CD4-positive, alpha-beta T cell treated with Interleukin-17A for 4 hours (primary cell): ENCODE measurements at places on chromosomes 6 and 20.
A peak's percentile ranks its signal among the peaks of the same experiment; 100 is the strongest.

GRCh38 chr6:148972481-148972880 lies 225.7 kb downstream of the UST start:
- DNase-seq: peak; percentile 68

DNA sequence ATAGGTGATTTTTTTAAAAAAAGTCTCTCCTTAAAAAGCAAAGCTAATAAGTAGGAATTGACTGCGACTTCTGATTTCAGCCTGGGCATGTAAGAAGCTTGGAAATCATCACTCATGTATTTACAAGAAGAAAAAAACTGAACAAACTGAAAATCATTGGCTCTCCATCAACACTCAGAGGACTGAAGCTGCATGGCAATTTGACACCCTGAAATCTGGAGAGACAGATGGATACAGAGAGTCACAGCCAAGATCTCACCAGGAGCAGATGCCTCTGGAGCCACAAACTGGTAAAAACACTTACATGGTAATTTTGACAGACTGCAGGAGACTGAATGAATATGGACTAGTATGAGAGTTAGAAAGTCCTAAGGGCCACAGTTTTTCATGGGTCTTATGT lies 191.2 kb upstream of the TCF21 start:
- DNase-seq: no peak

- DNase-seq: no peak
These were observed 7.0 kb downstream of the CD2AP start for GRCh38 chr6:47484616-47485015.

DNA sequence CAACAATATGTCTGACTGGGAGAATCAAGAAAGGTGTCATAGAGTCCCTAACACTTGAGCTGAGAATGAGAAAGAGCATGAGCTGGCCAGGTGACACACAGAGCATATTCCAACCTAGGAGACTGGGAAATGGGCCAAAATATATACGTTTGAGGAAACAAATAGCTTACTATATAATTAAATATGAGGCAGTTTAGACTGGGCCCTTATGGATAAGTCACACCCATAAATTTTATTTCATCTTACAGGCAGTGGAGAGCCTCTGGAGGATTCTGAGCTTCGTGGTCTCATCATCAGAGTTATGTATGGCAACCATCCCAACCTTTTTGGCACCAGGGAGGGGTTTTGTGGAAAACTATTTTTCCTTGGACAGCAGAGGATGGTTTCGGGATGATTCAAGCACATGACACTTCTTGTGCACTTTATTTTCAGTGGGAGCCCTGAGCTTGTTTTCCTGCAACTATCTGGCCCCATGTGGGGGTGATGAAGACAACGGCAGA lies 12.9 kb upstream of the NQO2 start:
- no peak for DNase-seq

DNA sequence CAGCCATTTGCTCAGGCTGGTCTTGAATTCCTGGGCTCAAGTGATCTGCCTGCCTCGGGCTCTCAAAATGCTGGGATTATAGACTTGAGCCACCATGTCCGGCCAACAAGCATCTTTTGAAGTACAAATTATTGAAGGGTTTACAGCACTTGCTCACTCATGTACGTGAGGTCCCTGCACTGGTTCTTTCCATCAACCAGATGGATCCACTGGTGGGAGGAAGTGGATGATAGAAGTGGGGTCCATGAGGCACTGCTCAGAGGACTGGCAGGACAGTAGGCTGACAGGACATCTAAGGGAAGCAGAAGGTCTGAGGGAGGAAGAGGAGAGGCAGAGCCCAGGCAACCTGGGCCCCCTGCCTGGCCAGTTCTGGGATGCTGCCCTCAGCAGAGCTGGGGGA lies 109.2 kb upstream of the NXT1 start:
- no peak for DNase-seq

GRCh38 chr6:132520953-132521352 lies 8.0 kb upstream of the STX7 start:
- DNase-seq: no peak

GRCh38 chr6:142705054-142705453 lies 239.9 kb downstream of the HIVEP2 start:
- DNase-seq: no peak
